NCI-H1436 (cell line): ENCODE measurements at places on chromosomes 7 and 10.
A peak's percentile ranks its signal among the peaks of the same experiment; 100 is the strongest.

- no peak for DNase-seq
Measured at GRCh38 chr7:111528331-111528730, 34.0 kb downstream of the IMMP2L start.

GRCh38 chr10:62760401-62760800, 44.1 kb upstream of the ADO start:
- no peak for DNase-seq

DNA sequence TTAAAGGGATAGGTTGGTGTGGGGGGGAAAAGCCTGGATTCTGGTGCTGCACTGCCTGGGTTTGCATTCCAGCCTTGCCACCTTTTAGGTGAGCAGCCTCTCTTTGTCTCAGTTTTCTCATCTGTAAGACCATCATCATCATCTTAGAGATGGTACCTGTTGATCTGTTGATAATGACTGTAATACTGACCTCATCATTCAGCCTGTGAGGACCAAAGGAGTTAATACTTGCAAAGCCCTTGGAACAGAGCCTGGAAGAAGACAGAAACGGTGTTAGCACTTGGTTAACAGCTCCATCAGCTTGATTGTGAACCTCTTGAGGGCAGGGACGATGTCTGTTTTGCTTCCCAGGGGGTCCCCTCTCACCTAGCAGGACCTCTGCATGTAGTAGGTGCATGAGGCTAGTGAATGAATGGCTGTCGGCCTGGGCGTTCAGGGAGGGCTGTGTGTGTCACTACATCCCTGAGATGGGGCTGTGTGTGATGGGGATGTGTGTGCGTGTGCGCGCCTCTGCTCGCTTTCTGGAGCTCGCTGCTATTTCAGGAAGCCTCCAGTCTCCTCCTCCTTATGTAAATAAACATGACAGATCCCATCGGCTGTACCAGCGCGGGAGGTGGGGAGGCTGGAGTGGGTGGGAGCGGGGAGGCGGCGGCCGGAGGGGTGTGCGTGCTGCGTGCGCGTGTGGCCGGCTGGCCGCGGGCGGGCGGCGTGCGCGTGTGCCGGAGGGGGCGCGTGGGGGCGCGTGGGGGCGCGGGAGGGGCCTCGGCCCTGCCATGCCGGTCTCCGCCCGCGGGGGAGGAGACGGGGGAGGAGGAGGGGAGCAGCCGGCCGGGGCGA, 61.2 kb downstream of the NEURL1 start:
- DNase-seq: peak; percentile 54

GRCh38 chr10:63719226-63719856, 198.1 kb downstream of the REEP3 start:
- DNase-seq: no peak

DNA sequence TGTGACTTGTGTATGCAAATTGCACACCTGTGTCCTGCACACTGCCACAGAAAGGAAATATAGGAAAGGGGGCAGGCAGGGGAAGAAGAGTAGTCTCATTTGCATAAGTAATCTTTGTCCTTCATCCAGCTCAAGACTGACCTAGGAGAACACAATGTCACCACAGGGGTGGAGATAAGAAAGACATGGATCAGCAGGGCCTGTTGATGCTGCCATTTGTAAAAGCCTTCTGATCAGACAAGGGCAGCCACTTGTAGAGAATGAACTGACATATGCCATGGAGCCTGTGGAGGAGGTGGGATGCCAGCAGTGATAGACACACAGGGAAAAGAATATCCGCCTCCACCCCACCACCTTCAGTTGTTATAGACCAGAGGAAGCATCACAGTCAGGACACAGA, 528.9 kb downstream of the HTR7 start:
- no peak for DNase-seq

- DNase-seq: no peak
Measured at GRCh38 chr10:110404413-110404812, 93.3 kb upstream of the DUSP5 start.

- no peak for DNase-seq
Measured at GRCh38 chr7:70641882-70642281, 490.1 kb upstream of the GALNT17 start.

DNA sequence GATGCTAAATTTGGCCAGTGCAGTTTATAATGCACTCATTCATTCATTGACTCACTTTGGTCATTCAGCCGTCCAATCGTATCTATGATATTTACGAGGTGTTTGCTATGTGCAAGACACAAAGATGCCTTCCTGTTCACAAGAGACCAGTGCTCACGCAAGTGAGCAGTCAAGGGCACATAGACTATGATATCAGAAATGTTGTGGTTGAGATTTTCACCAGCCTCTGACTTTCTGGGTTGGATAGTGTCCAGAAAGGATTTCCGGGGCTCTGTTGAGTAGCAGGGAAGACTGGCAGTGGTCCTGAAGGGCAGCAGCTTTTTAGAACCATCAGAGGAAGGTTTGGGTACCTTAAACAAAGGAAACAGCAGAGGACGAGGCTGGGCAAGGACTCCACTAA, 191.8 kb downstream of the GALNT17 start:
- no peak for DNase-seq

- DNase-seq: no peak
Measured at GRCh38 chr10:97916586-97916985, 66.9 kb downstream of the GOLGA7B start.

DNA sequence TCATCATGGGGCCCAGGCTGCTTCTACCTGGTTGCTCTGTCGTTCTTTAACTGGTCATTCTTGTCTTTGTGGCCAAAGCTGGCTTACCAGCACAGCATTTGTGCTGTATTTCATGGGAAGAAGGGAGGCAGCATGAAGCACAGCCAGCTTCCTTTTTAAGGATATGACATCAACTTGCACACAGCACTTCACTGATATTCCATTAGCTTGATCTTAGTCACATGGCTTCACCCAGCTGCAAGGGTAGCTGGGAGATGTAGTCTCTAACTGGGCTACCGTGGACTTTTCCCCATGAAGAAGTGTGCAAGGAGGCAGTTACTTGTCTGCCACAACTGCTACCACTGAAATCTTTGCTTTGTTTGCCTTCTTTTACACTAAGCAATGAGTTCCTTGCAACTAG, 525.2 kb downstream of the LRMDA start:
- DNase-seq: no peak

GRCh38 chr7:152869677-152870051, 110.1 kb downstream of the ACTR3B start:
- DNase-seq: no peak

GRCh38 chr7:103793614-103794013, 195.8 kb downstream of the RELN start:
- no peak for DNase-seq

DNA sequence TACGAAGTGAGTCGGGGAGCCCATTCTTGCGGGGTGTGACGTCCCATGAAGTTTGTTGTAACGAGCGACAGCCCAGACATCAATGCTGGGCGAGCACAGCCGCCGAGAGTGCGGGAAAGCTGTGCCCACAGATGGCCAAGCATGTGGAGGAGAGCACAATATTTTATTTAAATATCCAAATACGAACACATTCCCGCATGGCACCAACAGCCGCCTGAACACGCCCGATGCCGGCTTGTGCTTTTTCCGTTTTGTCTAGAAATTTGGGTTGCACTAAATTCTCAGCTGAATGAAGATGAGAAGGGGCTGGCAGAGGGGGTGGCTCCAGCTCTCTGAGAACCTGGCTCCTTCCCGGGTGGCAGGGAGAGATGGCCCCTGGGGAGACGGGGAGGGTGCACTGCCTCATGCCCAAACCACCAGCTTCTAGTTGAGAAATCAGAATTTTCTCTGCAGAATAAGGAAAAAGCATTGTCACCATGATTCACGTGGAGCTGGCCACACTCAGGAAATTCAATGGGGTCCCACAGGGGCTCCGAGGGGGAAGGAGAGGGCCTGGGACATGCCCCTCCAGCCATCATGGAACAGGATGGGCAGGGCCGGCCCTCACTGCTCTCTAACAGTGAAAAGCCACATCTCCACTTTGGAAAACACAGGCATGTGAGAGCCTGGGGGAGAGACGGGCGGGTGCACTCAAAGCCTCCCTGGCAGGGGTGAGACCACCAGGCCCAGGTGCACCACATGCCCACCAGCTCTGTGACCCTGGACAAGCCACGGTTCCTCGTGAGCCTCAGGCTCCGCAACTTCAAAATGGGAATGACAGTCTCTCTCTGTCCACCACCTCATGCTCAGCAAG, 48.3 kb downstream of the EBF3 start:
- DNase-seq: no peak

- DNase-seq: no peak
Measured at GRCh38 chr10:96096958-96097357, 33.1 kb upstream of the ZNF518A start.

- no peak for DNase-seq
Measured at GRCh38 chr10:14617852-14618251, 156.8 kb downstream of the FAM107B start.

- DNase-seq: no peak
Measured at GRCh38 chr10:86312701-86313270, 53.8 kb downstream of the GRID1 start.

GRCh38 chr10:92990615-92991014, 70.0 kb upstream of the CYP26C1 start:
- DNase-seq: no peak

GRCh38 chr7:37074370-37074769, 350.1 kb upstream of the AOAH start:
- DNase-seq: no peak
